ENCODE measurements at places on chromosomes 1 and 21.

DNA sequence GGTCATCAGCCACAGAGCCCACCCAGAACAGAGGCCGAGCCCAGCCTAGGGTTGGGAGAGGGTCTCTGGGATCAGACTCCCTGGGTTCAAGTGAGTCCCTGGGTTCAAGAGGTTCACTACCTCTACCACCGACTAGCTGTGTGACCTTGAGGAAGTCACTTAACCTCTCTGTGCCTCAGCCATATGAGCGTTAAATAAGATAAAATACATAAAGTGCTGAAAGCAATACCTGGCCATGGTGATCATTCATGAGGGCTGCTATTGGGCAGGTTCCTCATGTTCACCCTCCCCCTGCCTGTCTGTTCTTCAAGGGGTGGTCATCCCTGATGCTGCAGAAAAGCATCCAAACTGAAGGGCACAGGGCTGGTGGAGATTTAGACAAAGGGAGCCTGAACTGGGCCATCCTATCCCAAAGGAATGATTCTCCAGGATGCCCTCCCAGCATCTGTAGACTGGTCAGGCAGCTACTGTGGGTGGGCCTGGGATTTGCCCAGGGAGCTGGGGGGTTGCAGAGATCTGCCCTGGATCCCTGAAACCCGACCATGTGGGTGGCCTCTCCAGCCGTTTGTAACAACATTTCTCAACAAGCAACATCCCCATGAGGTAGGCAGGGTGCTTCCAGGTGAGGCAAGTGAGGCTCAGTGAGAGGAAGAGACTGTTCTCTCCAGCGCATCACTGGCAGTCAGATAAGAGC, 196.6 kb downstream of the MATN1 start:
- DNase-seq, result no peak

DNA sequence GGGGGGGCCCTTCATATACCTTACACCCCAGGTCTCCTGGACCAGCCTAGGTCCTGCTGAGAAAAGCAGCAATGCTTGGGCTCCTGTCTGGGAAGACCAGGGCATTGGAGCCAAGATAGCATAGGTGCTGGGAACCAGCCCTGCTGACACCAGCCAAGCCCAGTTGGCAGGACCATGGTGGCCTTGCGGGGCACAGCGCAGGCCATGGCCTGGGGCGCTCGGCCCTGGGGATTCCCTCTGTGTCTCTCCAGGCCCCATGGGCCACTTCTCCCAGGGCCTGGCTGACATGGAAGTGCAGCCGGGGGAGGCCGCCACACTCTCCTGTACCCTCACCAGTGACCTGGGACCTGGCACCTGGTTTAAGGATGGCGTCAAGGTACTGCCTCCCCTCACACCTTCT, 23.3 kb downstream of the IGFN1 start:
- DNase-seq, result no peak

DNA sequence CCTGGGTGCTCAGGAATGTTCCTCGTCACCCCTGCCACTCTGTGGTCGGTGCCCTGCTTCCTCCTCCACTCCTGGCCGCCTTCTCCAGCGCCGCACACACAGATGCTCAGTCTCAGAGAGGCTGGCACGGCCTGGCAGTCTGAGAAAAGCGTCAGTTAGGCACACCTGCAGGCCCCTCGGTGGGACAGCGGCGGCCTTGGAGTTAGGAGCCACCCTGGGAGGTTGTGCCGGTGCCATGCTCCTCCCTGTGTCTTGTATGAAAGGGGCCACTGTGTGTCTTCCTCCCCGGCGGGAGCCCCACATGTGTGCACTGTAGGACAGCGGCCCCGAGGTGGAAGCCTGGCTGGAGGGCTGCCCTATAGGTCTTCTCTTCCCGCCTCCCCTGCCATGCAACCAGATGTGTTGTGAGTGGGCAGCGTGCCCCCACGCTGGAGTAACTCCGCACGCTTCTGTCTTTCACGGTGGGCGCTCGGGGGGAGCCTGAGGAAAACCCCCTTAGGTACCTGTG, 145.2 kb downstream of the PGBD5 start:
- no peak for DNase-seq

DNA sequence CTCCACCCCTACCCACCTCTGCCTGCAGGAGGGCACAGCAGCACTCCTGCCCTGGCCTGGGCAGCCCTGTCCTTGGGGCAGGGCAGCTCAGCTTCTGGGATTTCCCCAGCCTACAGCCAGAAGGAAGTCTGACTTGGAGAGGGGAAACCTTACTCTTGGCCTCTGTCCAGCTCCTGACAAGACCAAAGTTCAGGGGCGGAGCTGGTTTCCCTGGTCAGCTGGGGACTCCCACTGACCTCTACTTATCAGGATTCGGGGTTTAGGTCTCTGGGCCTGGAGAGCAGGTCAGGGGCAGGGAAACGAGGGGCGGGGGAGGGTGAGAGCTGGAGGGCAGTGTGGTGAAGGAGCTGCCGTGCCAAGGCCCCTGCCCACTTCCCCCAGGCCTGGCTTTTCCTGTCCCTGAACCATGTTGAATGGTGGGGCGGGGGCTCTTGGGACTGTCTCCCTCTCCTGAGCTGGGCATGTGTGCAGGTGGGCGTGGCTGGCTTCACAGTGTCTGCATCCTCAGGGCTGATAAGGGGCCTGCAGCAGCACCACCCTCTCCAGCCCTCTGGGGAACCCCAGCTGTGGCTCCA, 16.8 kb upstream of the ETV3 start:
- DNase-seq, result peak; percentile 83

- no peak for DNase-seq
Observed at GRCh38 chr21:45888386-45889009, 93.1 kb upstream of the COL6A1 start.

GRCh38 chr1:215181518-215181917, 99.0 kb downstream of the KCNK2 start:
- no peak for DNase-seq

GRCh38 chr1:1217621-1218523, 3.9 kb upstream of the TNFRSF4 start:
- DNase-seq, result no peak

- no peak for DNase-seq
Observed at GRCh38 chr1:51623025-51623424, 6.1 kb downstream of the OSBPL9 start.

DNA sequence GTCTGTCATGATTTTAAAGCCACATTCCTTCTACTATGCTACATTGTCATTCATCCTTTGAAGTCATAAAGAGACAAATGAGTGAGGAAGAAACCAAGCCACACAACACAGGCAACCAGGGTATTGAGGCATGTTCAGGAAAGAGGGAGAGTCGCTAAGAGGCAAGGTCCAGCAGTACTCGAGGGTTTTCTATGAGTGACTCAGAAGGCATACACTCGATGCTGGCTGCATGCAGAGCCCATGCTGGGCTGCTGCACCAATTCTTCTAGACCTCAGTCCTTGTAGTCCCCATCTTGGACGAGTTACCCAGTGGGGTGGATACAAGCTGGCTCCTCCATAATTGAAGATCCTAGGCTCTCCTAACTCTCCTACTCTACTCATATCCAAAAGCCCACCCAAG, 57.6 kb downstream of the OLFML2B start:
- DNase-seq, result no peak

DNA sequence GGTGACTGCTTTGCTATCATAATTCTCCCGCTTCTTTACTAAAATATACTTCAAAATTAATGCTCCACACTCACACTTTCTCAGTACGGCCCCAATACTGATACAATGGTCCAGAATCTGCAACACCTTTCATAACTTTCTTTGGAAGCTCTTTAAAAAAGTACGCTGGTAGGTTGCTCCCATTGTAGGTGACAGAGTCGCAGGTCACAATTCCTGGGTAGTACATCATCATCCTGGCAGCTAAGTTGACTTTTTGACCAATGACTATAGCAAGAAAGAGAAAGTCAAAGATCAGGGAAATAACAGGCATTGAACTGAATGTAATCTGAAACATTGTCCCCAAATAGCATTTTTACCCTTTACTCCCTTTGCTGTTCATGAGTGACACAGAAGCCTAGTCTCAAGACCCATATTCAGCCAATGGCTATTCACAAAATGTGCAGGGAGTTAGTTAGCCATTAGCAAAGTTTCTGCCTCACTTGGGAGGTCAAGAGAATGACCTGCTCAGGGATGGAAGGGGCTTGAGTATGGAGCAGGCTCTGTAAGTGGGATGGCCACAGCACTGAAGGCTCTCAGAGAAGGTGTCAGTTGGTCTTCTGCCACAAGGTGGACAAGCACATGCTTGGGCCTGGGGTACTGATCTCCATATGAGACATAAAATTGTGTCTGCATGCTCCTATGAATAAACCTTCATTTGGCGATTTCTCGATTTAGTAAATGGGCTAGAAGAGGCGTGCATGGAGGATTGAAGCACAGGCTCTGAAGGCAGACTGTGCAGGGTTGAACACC, 35.4 kb downstream of the ADCY10 start:
- no peak for DNase-seq

DNA sequence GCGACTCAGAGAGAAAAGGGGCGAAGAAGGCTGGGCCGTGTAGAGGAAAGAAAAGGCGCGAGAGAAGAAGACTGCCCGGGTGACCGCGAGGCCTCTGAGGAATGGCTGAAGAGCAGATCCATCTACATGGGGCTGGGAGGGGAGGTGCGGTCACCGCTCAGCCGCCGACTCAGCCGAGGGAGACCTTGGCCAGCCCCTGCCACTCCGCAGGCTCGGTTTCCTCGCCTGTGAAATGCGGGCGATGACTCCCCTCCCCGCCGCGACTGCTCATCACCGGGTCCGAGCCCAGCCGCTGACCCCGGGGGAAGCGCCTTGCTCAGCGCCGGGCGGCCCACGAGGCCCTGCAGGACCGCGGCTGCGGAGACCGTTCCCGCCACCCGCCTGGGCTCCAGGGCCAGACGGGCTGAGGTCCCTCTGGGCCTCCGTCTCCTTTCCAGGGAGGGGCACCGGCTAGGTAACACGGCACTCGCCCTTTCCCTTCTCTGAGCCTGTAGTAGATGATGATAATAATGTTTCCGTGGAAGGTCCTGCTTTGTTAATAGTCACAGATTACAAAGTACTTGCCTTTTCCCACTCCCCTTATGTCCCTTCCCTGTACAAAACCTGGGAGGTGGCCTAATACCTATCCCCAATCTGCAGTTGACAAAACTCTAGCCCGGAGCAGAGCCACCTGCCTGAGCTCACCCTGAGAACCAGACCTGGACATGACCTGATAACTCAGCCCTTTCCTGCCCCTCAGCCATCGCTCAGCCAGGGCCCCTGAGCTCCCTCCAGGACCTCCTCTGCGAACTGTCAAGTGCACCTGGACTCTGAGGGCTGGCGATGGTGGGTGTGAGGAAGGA, 1.6 kb upstream of the BSND start:
- peak; percentile 33 for DNase-seq

DNA sequence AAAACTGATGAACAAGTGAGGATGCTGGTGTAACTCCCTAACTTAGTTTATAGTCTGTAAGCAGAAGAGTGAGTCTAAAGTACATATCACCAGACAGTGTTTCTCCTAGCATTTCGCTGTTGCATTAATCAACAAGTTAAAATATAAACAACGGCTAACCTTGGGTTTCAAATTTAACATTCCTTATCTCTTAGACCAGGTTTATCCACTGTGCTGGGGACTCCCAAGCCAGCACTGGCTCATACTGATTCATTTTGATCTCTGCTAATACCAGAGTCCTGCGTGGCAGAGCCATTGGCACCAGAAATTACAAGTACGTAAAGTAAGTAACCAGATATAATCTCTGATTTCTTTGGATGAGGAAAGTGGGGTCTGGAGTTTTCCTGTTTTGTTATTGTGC, at the start of gene FMO1:
Gene FMO1 (plus strand): TSS at position 193 of the 400 bp plus-strand sequence. CDS start 9,594 bp downstream, outside the sequence.
- no peak for DNase-seq

- DNase-seq, result no peak
Observed at GRCh38 chr1:219712506-219712905, 99.6 kb upstream of the ZC3H11B start.

- no peak for DNase-seq
Observed at GRCh38 chr1:201459775-201460174, 9.2 kb downstream of the PHLDA3 start.

DNA sequence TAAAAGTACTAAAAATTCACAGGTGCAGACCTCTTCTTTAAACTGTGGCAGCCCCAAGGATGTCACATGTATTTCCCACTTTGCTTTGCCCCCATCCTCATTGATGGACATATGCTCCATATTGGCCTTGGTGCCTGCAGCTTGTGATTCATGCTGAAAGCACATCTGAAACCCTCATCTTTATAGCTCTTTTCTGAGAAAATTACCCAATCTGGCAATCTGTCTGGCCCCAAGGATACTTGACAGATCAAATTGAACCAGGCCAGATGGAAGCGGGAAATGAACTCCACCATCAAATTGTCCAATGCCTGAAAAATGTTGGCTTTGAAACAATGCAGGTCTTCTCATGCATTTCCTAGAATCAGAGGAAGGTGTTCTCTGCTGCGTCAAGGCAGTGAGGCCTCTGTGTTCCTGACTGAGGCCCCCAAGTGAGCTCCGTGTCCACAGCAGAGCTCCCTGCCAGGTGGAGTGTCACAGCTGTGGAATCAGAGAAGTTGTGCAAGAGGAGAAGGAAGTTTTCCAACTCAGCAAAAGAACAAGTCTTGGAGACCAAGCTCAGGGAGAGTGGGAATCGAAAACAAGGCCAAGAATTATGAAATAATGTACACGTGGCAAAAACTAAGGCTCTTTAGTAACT, 323.7 kb downstream of the PLPP3 start:
- no peak for DNase-seq

DNA sequence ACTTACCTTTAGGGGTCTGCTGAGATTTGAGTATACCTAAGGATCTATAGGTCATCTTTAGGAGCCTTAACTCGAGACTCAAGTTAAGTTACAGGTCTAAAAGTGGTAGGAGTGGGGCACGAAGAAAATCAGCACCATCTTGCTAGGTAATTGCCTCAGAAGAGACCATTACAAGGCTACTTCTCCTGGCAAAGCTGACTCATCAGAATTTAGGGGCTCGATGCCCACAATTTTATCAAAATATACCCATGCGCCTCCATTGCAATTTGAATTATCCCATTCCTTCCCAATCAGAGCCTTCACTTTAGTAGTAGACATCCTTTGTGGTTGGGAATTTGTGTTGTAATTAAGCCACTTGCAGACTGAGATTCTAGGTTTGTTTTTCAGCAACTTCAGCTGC, 1994.3 kb downstream of the MRPL39 start:
- no peak for DNase-seq

DNA sequence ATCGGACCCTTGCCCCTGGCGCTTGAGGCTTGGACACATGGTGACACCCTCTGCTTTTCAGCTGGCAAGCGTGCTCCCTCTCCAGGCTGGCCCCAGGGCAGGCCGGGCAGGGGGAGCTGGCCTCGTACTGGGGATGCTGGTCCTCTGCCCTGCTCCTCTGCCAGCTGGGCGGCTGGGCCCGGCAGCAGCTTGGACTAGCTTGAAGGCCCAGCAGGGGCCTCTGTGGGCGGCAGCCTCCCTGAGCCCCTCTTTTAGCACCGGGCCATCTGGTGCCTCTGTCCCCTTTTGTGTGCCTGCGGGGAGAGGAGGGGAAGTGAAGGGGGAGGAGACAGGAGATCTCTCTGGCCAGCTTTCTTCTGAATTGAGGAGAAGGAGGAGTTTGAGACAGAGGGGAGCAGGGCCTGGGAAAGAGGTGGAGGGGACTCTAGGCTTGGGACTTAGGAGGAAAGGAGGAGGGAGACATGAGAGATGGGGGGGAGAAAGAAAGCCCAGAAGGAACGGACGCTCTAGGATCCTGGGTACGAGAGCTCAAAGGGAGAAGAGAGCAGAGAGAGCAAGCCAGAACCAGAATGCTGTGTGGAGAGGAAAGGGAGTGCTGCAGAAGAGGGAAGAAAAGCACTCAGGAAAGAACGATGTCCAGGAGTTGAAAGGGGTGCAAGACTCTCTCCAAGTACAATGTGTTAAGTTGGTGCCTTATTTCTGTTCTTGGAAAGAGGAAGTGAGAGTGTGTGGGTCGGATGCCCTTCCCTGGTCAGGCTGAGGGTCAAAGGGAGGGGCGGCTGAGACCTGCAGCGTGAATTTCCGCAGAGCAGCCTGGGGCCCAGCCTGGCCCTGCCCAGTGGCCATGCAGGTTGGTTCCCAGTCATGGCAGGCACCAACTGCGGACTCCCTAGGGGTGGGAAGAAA, 40.3 kb downstream of the IER5 start:
- DNase-seq, result no peak

GRCh38 chr1:59322814-59323213, 25.9 kb downstream of the FGGY start:
- no peak for DNase-seq

Data from cardiac muscle cell (in vitro differentiated cells and primary cell).